Cerebellar cortex (tissue), 1 donor: ENCODE measurements at places on chromosomes 13 and 19.

DNA sequence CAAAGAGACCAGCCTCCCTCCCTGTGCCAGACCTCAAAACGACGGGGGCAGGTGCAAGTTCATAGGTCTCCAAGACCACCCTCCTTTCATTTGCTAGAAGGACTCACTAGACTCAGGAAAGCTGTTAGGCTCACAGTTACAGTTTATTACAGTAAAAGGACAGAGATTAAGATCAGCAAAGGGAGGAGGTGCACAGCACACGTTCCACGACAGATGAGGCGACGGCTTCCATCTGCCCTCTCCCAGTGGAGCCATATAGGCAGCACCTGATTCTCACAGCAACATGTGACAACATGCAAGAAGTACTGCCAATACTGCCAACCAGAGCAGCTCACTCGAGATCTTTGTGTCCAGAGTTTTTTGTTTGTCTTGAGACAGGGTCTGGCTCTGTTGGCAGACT is 9.4 kb upstream of the CEACAM19 start:
- no peak for DNase-seq

DNA sequence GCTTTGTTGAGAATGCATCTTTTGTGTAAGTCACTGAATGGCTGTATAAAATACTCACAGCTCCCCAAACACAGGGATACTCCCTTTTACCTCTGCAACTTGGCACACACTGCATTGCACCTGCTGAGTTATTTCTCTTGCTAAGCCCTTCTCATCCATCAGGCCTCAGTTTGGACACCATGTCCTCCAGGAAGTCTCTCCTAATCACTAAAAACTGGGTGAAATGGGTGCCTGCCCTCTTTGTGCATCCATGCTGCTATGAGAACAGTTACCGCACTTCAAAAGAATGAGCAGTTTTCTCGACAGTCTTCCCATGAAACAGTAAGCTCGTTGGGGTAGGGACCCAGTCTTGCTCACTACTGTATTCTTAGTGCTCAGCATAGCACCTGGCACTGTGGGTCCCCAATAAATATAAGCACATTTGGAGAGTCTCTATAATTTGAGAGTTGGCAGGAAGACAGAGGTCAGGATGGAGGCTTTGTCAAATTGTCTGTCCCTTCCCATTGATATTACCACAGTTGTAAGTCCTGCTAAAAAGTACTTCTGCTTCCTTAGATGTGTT is 4.6 kb upstream of the SLC25A30 start:
- DNase-seq: peak; percentile 23

DNA sequence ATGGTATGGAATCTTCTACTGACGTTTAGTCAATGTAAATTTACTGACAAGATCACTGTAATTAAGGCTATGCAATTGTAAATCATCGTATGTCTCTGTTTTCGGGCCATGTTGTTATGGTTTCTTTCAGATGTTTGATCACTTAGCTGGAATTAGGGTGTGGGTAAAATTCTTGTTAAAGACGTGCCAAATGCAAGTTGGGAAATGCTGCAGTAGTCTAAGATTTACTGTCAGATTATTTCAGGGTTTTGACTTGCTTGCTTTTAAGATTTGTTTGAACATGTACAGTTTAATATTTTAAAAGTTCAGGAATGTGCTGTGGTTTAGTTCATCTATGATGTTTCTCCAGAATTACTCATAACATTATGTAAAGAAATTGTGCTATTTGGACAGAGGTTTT is 10.8 kb downstream of the NDFIP2 start:
- no peak for DNase-seq

- DNase-seq: no peak
Measured at GRCh38 chr13:90105276-90105675, 1242.2 kb upstream of the MIR17HG start.

- DNase-seq: no peak
Measured at GRCh38 chr19:13122275-13122878, 4.3 kb downstream of the NACC1 start.

GRCh38 chr19:38387550-38388348 is at the start of gene GGN:
Gene GGN, minus strand, starts transcription at chr19:38388034. Its CDS starts 773 bp downstream, at chr19:38387261.
- DNase-seq: peak; percentile 94

- DNase-seq: no peak
Measured at GRCh38 chr19:3862826-3863500, 5.9 kb downstream of the ZFR2 start.

GRCh38 chr13:58823701-58824100 is 1192.2 kb downstream of the PCDH17 start:
- DNase-seq: no peak

- peak; percentile 34 for DNase-seq
Measured at GRCh38 chr19:54431255-54431838, 16.1 kb downstream of the TTYH1 start.

- DNase-seq: no peak
Measured at GRCh38 chr13:43784496-43784895, 2.3 kb downstream of the ENOX1 start.

DNA sequence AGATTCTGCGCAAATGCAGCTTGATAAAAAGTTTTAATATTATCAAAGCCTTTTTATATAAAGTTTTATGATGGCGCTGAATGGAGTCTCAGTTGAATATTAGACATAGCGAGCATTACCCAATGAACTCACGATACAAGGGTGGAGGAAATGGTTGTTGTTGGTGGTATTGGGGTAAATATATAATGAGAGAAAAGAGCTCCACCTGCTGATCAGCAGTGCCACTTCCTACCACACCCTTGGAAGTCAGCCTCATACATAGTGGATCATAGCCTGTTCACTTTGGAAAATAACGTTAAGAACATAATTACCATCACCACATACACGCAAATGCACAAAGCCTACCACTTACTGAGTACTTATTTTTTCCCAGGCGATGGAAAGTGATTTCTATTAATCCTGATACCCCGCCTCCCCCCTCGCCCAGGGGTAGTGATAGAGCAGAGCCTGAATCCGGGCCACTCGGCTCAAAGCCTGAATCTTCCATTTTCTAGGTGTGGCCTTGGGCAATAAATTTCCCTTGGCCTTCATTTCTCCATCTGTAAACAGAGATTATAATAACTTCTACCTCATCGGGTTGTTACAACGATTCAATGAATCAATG is 358.3 kb downstream of the KLF5 start:
- DNase-seq: no peak

DNA sequence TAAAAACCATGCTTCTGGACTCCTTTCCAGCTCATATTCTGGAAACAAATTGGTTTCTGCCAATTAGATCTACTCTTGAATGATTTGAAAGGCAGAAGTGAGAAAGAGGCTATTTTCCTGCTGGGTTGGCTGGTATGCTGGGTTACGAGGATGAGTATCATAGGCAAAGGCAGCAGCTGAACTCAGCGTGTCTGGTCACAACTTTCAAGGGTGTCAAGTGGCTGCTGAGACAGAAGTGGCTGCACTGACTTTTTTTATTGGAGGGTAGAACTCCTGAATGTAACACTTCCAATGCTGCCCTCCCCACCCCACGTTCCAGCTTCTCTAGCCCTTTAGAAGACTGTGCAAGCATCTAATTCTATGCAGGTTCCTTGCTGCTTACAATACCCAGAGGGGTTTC is 8.3 kb upstream of the DZIP1 start:
- DNase-seq: no peak

DNA sequence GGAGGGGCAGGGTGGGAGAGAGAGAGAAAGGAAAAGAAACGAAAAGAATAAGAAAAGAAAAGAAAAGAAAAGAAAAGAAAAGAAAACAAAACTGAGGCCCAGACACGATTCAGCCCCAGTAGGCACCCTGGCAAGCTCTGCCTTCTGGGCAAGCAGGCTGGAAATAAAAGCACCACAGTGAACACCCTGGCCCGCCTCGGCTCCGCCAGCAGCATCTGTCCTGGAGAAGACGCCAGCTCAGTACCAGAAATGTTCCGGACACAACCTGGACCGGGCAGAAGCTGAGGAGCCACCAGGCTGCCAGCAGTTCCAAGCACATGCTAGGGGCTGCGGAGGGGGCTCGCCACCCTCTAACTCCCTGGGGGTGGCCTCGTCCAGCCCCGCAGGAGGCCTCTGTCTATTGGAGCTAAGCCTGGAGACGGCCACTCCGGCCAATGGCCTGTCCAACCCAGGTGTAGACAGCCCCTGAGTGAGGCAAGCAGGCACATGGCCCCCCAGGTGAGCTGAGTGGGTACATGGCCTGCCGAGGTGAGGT is 11.4 kb upstream of the CPAMD8 start:
- DNase-seq: no peak

GRCh38 chr19:3968556-3969434 is 2.1 kb downstream of the DAPK3 start:
- DNase-seq: peak; percentile 83

DNA sequence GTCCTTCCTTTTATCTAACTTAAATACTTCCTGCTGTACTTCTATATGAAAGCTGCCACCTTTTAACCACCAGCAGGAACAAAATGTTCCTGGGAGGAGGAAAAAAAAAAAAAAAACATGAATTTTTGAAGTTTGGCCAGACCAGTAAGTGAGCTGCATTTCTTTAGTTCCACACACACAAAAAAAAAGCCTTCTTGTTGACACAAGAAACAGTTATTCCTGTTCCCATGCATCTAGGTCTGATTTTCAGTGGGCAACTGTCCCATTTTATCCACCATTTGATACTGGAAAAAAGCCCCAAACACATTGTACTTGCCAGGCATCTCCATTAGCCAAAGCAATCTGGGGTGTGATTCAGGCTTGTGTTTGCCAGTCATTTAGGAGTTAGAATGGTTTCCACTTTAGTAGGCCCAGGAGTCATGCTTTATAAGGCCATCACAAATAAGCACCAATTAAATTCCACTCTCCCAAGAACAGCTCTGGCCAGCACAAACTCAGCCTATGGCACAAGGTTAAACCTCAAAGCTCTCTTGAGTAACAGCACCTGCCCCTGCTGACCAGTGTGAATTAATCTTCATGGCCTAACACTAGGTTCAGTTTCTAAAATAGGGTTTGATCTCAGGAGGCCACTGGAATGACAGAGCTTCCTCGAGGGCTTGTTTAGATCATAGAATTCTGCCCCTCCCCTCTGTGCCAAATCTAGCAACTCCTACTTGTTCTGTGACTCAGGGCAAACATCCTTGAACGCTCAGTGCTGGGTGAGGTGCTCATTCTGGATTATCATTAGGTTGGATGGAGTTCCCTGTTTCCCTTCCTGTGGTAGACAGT is 67.1 kb downstream of the NUFIP1 start:
- DNase-seq: no peak

GRCh38 chr19:34041925-34042521 is 130.3 kb upstream of the LSM14A start:
- DNase-seq: peak; percentile 46

DNA sequence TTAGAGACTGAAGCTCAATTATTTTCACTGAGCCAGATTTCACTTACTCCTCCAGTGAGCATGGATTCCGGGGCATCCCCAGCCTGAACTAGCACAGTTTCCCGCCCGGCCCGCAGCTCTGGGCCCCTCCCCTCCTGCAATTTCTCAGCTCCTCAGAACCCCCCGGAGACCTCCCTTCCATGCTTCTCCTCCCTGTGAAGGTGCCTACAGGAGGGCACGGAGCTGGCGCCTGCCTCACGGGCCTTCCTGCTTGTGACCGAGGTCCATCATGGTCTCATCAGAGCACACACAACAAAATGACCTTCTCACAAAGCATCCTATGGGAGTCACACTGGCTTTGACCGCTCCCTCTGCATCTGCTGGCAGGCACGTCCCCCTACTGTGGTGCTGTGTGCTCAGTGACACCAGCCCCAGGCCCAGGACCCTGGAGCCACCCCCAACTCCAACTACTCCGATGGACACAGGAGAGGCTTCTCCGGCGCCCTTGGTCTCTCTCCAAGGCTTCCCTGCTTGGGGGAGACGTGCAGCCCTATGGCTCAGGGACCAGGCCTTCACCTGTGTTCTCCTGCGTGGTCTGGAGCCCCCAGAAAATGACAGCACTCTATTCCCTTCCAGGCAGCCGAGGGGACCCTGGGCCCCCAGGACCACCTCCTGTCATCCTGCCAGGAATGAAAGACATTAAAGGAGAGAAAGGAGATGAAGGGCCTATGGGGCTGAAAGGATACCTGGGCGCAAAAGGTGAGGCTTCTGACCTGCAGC is 77.1 kb downstream of the RAB20 start:
- DNase-seq: no peak

DNA sequence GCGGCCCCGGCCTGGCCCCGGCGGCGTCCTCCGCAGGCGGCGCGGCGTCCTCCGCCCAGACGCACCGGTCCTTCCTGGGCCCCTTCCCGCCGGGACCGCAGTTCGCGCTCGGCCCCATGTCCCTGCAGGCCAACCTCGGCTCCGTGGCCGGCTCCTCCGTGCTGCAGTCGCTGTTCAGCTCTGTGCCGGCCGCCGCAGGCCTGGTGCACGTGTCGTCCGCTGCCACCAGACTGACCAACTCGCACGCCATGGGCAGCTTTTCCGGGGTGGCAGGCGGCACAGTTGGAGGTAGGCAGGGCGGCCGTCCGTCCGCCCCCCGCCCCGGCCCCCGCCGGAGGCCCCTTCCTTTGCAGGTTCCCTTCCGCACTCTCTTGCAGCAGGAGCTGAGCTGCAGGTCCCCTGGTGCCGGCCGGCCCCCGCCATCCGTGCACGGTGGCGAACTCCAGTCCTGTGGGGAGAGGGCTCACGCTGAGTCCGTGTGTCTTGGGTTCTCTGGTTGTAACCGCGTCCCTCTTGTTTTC is 9.2 kb downstream of the PLEKHJ1 start:
- DNase-seq: no peak

GRCh38 chr19:50512112-50512998 is 1.4 kb downstream of the ASPDH start:
- DNase-seq: peak; percentile 54

GRCh38 chr13:95541308-95541707 is 11.2 kb upstream of the CLDN10 start:
- no peak for DNase-seq

- DNase-seq: no peak
Measured at GRCh38 chr13:113637262-113638160, 20.5 kb downstream of the ATP4B start.

DNA sequence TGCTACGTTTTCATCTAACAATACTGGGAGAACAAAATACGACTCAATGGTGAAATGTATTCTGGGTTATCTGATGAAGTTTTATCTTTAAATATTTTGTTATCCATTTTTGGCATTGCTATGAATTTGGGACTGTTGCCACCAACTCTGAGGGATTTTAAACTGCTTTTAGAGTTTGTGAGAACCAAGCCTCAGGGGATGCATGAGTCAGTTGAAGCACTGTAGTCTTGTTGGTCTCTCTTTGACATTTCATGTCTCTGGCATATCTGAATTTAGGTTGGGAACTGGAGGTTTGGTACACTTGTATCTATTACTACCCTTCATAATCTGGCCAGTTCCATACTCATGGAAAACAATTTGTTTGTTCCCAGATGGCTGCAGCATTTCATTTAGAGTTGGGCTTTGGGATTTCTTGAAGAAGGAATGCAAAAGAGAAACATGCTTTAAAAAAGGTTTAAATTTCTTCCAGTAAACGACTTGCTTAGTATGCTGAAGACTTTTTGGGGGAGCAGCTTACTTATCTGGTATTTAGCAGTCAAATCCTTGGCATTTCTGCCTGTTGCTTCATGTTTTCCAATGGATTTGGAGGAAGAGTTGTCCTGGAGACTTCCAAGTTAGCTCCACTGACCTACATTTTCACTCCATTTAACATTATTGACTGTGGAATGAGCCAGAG is 28.9 kb downstream of the ARHGEF7 start:
- no peak for DNase-seq

- DNase-seq: no peak
Measured at GRCh38 chr13:32126278-32126677, 94.7 kb downstream of the FRY start.
